ENCODE measurements at places on chromosomes 16 and 17. TPM values are rescaled to one million over a fixed set of nuclear protein-coding genes. Genes with fewer than 3 reads are reported as not detected.

DNA sequence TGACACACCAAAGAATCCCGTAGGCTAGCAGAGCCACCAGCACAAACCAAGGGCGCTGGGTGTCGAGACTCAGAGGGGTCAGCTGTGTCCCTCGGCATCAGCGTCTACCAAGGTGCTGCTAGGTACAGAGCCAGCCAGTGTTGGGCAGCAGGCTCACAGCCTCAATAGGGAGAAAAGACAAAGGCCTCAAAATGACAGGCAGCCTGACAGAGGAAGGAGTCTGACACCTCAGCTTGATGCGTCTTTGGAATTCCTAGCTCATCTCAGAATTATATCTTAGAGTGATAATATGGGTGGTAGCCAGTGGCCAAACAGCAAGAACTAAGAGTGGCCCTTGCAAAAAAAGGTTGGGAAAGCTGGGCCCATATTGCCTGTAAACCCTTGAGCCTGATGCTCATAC lies 45.9 kb downstream of the HS3ST3B1 start:
- H3K27ac ChIP-seq: no peak overlapping the region
- DNase-seq: no peak
- no peaks in the 10 kb centered on the region for H3K27me3 ChIP-seq
- H3K4me3 ChIP-seq: no peak overlapping the region

- H3K4me1 ChIP-seq: peaks cover 54% of the 10 kb centered on the region
- H3K27ac ChIP-seq: no peak overlapping the region
- H3K36me3 ChIP-seq: peaks cover 26% of the 10 kb centered on the region
- H3K27me3 ChIP-seq: no peaks in the 10 kb centered on the region
- H3K4me3 ChIP-seq: no peak overlapping the region
Observed at GRCh38 chr16:4489030-4489429, 12.8 kb downstream of the HMOX2 start.

The GPR142 gene
- not detected for total RNA-seq

- DNase-seq: no peak
- H3K27me3 ChIP-seq: no peaks in the 10 kb centered on the region
- peaks cover 7% of the 10 kb centered on the region for H3K36me3 ChIP-seq
- H3K4me1 ChIP-seq: no peaks in the 10 kb centered on the region
- no peak overlapping the region for H3K27ac ChIP-seq
- H3K4me3 ChIP-seq: no peak overlapping the region
Observed at GRCh38 chr17:59101178-59101577, 5.5 kb downstream of the TRIM37 start.

GRCh38 chr16:75433732-75434413 lies 570 bp upstream of the CFDP1 start:
- peak overlapping the region; percentile 91 for H3K27ac ChIP-seq
- H3K36me3 ChIP-seq: peaks cover 42% of the 10 kb centered on the region
- H3K4me3 ChIP-seq: peak overlapping the region; percentile 85
- peak; percentile 77 for DNase-seq
- no peaks in the 10 kb centered on the region for H3K27me3 ChIP-seq

DNA sequence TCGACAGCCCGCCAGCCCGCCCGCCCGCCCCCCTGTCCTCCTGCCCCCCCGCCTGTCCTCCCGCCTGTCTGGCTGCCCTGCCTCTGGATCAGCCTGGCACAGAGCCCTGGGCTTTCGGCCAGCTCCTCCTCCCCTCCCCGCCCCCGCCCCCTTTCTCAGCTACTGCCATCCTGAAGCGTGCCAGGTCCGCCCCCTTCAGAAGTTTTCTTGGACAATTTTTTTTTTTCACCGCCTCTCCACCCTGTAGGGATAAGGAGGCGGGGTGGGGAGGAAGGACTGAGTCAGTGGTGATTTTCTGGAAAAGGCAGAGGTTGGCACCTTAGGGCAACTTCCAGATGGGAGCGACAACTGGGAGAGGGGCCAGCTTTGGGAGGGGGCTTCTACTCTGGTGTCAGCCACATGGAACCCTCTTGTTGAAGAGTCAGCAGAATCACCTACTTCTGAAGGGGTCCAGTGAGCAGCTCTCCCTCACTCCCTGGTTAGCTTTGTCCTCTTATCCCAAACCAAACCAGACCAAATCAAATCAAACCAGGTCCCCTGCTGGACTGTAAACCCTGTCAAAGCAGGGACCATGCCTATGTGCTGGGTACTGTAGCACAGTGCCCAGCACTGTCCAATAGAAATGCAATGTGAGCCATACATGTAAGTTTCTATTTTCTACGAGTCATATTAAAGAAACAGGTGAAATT lies 19.7 kb downstream of the IGF2BP1 start:
- no peak overlapping the region for H3K27ac ChIP-seq
- peak overlapping the region; percentile 31 for H3K4me3 ChIP-seq
- H3K27me3 ChIP-seq: peaks cover 55% of the 10 kb centered on the region
- peak; percentile 76 for DNase-seq

GRCh38 chr17:11954936-11955335 lies 42.3 kb downstream of the ZNF18 start:
- H3K27me3 ChIP-seq: no peaks in the 10 kb centered on the region
- H3K4me3 ChIP-seq: no peak overlapping the region
- H3K4me1 ChIP-seq: no peaks in the 10 kb centered on the region

DNA sequence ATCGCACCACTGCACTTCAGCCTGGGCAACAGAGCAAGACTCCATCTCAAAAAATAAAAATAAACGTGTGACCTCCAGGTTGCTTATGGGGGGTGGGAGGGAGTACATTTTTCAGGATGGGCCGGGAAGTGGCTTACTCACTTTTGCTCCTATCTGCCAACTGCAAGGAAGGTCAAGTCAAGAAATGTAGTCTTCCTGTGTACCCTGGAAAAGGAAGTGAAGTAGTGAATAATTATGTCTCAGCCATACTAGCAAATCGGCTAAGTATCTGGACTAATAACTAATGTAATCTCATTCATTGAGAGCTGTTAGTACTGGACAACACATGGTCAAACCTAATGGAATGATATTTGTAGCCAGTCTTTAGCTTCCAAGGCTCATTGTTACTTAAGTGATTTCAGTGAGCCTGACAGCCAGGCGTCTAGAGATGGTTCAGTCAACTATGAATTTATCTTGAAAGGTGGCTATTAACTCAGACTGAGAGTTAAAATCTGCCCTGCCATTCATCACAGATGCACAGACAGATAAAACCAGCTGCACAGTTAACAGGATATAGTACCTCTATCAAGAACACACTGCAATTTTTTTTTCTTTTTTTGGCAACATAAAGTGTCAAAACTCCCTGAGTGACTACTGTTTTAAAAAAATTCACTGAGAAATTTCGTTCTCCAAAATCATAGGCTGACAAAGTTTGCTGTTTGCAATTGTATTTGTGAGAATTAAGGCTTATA lies 3.7 kb upstream of the TACO1 start:
- H3K4me3 ChIP-seq: no peak overlapping the region
- no peak overlapping the region for H3K27ac ChIP-seq
- no peak for DNase-seq
- peaks cover 8% of the 10 kb centered on the region for H3K4me1 ChIP-seq
- H3K36me3 ChIP-seq: peaks cover 16% of the 10 kb centered on the region

DNA sequence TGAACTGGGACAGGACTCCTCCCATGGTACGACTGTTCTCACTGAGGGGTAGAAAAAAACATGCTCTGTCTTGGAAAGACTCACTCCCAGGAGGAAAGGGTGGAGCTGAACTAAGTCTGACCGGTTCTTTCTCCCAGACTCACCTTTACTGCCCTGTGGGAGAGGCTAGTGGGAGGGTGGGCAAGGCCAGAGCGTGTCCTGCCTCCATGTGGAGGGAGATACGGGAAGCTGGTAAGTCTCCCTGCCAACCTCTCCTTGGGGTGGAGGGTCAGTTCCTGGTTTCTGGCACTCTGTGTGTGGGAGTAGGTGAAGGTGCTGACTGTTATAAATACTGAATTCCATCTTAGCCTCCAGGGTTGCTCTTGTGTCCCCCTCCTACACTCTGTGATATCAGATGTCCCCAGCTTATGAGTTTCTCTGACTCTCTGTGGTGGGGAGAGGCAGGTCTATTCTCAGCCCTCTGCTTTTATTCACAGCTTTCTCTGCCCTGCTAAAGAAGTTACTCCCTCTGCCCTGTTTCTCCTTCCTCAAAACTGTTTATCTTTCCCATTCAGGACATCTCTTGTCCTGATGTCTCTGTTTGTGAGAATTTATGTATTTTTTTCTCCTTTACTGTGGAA lies 26.9 kb upstream of the FAM20A start:
- no peak overlapping the region for H3K27ac ChIP-seq
- no peak overlapping the region for H3K4me3 ChIP-seq
- H3K36me3 ChIP-seq: no peaks in the 10 kb centered on the region
- H3K4me1 ChIP-seq: peaks cover 9% of the 10 kb centered on the region

GRCh38 chr16:17474572-17474971 lies 3.8 kb upstream of the XYLT1 start:
- no peak for DNase-seq
- peaks cover 5% of the 10 kb centered on the region for H3K4me1 ChIP-seq
- H3K27me3 ChIP-seq: peaks cover 54% of the 10 kb centered on the region
- H3K27ac ChIP-seq: no peak overlapping the region

DNA sequence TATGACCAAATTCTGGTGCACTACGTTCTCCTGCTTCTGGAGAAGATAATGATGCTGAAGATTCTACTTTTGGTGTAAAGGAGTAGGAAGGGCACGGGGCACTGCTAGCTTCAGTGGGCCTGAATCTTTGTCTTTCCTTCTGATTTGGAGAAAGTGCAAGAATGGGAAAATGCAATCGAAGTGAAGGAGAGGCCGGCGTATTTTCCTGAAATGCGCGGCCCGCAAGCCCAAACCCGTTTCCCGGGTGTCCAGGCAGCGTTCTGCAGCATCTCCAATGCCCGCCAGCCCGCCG lies 372 bp upstream of the NDE1 start:
- H3K27me3 ChIP-seq: no peaks in the 10 kb centered on the region
- peaks cover 13% of the 10 kb centered on the region for H3K4me1 ChIP-seq
- no peak for DNase-seq
- peak overlapping the region; percentile 36 for H3K27ac ChIP-seq
- H3K4me3 ChIP-seq: peak overlapping the region; percentile 88

- H3K4me3 ChIP-seq: no peak overlapping the region
- H3K27me3 ChIP-seq: peaks cover 34% of the 10 kb centered on the region
Observed at GRCh38 chr17:6377906-6378305, 57.0 kb downstream of the AIPL1 start.

The AANAT gene
- not detected for total RNA-seq

GRCh38 chr16:86118467-86119307 lies 219.7 kb downstream of the IRF8 start:
- H3K4me1 ChIP-seq: peaks cover 11% of the 10 kb centered on the region
- no peak overlapping the region for H3K4me3 ChIP-seq
- no peak overlapping the region for H3K27ac ChIP-seq
- H3K27me3 ChIP-seq: peaks cover 91% of the 10 kb centered on the region
- DNase-seq: peak; percentile 52

GRCh38 chr16:85717393-85718152 lies 28.8 kb upstream of the GINS2 start:
- H3K27ac ChIP-seq: no peak overlapping the region
- H3K27me3 ChIP-seq: peaks cover 19% of the 10 kb centered on the region
- DNase-seq: peak; percentile 79
- H3K4me3 ChIP-seq: no peak overlapping the region
- H3K36me3 ChIP-seq: peaks cover 6% of the 10 kb centered on the region

- no peaks in the 10 kb centered on the region for H3K27me3 ChIP-seq
- no peak overlapping the region for H3K4me3 ChIP-seq
- DNase-seq: no peak
- peaks cover 21% of the 10 kb centered on the region for H3K36me3 ChIP-seq
- H3K27ac ChIP-seq: no peak overlapping the region
Observed at GRCh38 chr16:68077866-68078700, 7.1 kb upstream of the NFATC3 start.

- peak within 1 kb of the TSS; percentile 68 for H3K4me3 ChIP-seq
- H3K27me3 ChIP-seq: peaks cover 79% of the 10 kb centered on the region
- no peak within 1 kb of the TSS for H3K27ac ChIP-seq
- DNase-seq: no peak
Observed at GRCh38 chr16:56632156-56632847, at the start of gene MT1M. TSS of gene MT1M (plus strand) at chr16:56632659. CDS start at chr16:56632732, 73 bp downstream.

The ARL6IP1 gene
- 296 TPM for total RNA-seq

- H3K36me3 ChIP-seq: peaks cover 18% of the 10 kb centered on the region
- H3K27ac ChIP-seq: no peak overlapping the region
- no peak for DNase-seq
- H3K4me3 ChIP-seq: no peak overlapping the region
- H3K27me3 ChIP-seq: no peaks in the 10 kb centered on the region
- no peaks in the 10 kb centered on the region for H3K4me1 ChIP-seq
Observed at GRCh38 chr17:64126918-64127317, 3.0 kb downstream of the ERN1 start.

DNA sequence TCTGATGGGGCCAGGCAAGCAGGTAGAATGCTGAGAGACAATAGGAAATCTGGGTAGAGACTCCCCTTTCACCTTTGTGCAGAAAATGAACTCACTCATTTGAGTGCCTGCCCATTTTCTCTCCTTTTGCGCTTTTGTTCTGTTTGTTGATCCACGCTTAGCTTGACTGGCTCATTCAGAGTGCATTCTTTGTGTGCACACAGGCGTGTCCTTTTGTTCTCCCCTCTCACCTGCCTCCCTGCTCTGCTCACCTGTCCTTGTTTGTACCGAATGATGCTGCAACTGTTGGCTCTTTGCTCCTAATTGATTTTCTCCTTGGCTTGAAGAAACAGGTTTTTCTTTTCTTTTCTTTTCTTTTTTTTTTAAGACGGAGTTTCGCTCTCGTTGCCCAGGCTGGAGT lies 15.8 kb downstream of the PGS1 start:
- H3K4me3 ChIP-seq: no peak overlapping the region
- DNase-seq: no peak
- no peaks in the 10 kb centered on the region for H3K27me3 ChIP-seq
- H3K27ac ChIP-seq: no peak overlapping the region
- peaks cover 28% of the 10 kb centered on the region for H3K4me1 ChIP-seq

- DNase-seq: no peak
- no peak overlapping the region for H3K27ac ChIP-seq
- H3K27me3 ChIP-seq: no peaks in the 10 kb centered on the region
- no peaks in the 10 kb centered on the region for H3K36me3 ChIP-seq
Observed at GRCh38 chr17:3935825-3936355, 19.6 kb upstream of the P2RX1 start.

DNA sequence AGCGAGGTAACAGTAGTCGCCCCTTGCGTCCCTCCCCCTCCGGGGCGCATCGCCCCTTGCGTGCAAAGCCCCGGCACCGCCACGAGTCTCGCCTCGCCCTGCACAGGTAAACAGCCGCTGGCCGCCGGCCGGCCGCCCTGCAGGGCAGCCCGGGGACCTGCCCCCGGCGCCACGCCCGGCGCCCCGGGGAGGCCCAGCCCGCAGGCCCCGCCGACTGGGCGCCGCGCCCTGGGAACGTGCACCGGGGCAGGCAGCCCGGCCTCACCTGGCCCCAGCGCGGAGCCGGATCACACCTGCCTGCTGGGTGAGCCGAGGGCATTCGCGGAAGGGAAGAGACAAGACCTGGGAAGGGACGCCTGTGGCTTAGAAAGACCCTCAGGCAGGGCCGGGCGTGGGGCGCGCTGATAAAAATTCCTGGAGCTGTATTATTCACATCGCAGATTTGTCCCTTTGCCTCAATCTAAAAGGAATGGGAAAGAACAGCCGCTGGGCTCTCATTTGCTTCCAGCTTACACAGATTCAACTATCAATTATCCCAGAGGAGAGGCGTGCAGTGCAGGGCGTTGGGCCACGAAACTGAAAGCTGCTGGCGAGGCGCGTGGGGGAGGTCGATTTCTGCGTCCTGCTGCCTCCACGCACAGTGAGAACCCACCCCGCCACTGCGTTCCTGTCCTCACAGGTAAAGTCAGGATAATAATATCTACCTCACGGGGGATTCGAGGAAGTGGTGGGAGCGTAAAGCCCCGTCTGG lies 451.9 kb downstream of the SLC39A11 start:
- peaks cover 33% of the 10 kb centered on the region for H3K36me3 ChIP-seq
- peaks cover 13% of the 10 kb centered on the region for H3K4me1 ChIP-seq
- H3K27me3 ChIP-seq: no peaks in the 10 kb centered on the region

- no peaks in the 10 kb centered on the region for H3K36me3 ChIP-seq
- H3K4me1 ChIP-seq: no peaks in the 10 kb centered on the region
- H3K27me3 ChIP-seq: peaks cover 52% of the 10 kb centered on the region
- H3K27ac ChIP-seq: no peak overlapping the region
- DNase-seq: no peak
Observed at GRCh38 chr16:58343562-58343961, 48.7 kb upstream of the GINS3 start.

Data from Calu3 (cell line).